ENCODE measurements at places on chromosomes 5 and 9.
A peak's percentile ranks its signal among the peaks of the same experiment; 100 is the strongest.

DNA sequence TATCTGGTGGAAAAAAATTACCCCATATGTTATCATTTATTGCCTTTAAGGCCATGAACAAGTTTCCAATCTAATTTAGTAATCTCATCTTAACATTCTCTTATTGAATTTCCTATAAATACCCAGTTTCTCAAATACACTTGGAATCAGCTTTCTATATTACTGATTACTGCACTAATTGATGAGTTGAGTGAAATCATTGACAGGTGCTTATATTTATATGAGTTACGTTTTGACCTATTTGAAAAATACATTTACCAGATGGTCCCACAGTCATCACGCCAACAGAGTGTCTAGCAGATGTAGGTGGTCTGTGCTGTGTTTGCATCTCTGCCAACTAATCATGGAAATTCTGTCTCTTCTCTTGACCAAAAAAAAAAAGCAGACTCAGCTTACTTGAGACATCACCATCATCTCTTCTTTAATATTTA lies 307.3 kb upstream of the NREP start:
- DNase-seq, result no peak

DNA sequence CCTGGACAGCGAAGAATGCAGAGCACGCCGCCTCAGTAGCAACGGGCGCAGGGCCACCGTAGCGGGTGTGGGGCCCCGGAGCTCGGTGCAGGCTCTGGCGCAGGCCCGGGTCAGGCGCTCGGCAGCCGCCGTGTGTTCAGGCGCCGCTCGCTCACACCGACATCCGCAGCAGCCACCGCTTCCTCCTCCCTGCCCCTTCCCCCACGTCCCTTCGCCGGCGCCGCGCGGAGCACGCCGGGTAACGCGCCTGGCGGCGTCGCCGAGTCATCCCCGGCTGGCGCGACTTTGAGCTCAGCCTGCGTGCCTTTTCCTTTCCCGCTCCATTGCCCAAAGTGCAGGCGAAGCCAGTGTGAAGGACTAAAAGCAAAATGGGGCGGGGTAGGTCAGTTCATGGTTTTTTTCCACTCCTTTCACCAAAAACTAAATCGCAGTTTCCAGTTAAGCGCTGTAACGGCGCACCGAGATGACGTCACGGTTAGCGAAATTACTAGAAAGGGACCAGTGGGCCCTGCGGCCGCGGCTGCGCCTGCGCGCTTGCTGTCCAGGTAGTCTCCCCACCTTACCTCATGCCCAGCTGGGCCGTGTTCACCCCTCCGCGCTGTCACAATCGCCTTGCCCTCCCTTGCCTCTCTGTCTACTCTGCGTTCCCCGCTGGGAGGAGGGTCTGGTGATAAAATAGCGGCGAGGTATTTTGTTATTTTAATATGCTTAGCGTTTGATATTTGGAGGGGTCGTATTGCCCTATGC lies at the start of gene UBQLN1:
TSS of gene UBQLN1 (minus strand) at position 191 of the 747 bp plus-strand sequence. CDS start 279 bp downstream, outside the sequence.
- peak; percentile 79 for DNase-seq

DNA sequence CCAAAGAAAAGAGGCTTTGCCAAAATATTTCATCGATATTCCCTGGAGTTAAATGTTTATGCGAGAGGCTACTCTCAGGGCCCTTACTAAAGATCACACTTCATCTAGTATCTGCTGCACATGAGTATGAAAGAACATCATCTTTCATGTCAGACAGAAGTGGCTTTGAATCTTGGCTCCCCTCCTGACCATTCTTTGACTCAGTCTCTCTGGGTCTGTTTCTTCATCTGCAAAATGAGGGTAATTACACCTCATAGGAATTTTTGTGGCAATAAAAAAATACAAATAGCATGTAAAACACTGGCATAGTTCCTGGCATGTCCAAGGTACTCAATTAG lies 58.1 kb downstream of the SLIT3 start:
- no peak for DNase-seq

GRCh38 chr9:35232867-35233544 lies 71.2 kb downstream of the UNC13B start:
- DNase-seq, result no peak

- no peak for DNase-seq
These were observed 45.6 kb downstream of the APTX start for GRCh38 chr9:32955655-32956478.

DNA sequence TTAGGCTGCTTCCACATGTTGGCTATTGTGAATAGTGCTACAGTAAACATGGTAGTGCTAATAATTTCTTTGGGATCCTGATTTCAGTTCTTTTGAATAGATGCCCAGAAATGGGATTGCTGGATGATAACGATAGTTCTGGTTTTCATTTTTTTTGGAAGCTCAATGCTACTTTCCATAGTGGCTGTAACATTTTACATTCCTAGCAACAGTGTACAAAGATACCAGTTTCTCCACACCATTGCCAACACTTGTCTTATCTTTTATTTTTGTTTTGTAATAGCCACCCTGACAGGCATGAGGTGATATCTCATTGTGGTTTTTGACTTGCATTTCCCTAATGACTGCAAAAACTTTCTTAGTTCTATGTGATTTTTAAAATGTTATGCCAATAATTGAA lies 68.8 kb upstream of the LRRC70 start:
- DNase-seq, result no peak

GRCh38 chr5:74945561-74946165 lies 79.5 kb upstream of the FAM169A start:
- DNase-seq, result no peak

DNA sequence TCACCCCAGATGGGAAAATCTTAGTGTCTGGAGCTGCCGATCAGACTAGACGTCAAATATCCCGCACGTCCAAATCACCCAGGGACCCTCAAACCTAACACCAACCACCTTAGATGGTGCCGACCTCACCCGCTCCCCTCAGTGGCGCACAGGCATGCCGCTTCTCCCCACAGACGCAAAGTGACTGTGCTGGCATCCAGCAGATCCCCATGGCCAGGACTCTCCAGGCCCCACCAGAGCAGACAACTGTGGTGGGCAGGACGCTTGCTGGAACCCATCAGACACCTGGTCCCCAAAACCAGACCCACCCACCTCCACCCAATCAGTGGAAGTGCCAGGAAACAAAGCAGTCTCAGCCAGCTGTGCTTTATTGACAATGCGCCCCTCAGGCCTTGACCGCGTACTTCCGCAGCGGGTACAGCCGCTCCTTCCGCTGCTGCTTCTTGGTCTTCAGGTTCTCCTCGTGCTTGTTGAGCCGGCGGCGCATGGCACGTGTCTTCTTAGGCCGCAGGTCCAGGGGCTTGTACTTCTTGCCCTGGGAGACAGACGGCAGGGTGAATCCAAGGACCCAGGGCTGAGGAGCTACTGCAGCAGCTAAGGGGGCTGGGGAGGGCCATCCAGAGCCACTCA lies 4.1 kb downstream of the RPL35 start:
- DNase-seq, result no peak

DNA sequence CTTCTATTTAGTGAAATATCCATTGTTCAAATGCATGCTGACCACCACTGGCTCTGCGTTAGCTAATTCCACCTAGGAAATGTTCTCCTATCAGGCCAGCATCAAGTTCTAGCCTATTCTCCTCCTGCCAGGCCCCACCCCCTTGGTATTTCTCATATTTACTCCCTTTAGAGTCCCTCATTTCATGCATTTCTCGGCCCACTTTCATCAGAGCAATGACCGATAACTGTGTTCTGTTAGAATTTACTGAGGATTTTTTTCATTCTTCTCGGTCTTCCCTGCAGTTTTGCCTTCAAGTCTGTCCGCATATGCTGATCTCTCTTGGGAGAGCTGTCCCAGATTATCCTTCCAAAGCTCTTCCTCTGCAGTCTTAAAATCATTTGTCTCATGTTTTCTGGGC lies 143.4 kb downstream of the GOLPH3 start:
- no peak for DNase-seq

GRCh38 chr9:100720922-100721321 lies 143.0 kb downstream of the CAVIN4 start:
- no peak for DNase-seq

- DNase-seq, result no peak
These were observed 54.7 kb downstream of the GLDC start for GRCh38 chr9:6590772-6591384.

- no peak for DNase-seq
These were observed 310.9 kb downstream of the BNC2 start for GRCh38 chr9:16559418-16560188.

- DNase-seq, result no peak
These were observed 79.3 kb downstream of the BRINP1 start for GRCh38 chr9:119289740-119290433.

GRCh38 chr5:140219068-140219991 lies 44.3 kb downstream of the CYSTM1 start:
- DNase-seq, result no peak

GRCh38 chr5:137142346-137142745 lies 356.8 kb downstream of the SPOCK1 start:
- DNase-seq, result no peak

- DNase-seq, result no peak
These were observed 114.1 kb downstream of the MUSK start for GRCh38 chr9:110782701-110783100.

- DNase-seq, result no peak
These were observed 25.1 kb upstream of the CD180 start for GRCh38 chr5:67221487-67222242.

- DNase-seq, result no peak
These were observed 832.0 kb downstream of the TLR4 start for GRCh38 chr9:118536153-118536552.

DNA sequence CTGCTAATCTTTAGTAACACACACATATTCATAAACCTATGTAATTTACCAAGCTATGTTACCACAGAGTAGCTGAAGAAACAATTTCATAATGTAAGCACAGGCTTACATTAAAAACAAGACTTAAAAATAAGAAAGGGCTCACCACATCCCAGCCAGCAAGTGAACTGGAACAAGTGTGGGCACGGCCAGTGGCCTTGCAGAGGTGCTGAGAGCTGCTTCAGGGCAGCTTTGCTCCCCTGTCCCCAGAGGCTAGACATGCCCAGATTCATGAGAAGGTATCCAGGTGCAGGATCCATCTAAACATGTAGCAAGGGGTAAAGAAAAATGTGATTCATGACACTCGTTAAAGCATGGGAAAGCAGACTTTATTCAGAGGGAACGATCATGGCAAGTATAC lies 62.0 kb upstream of the CKS2 start:
- DNase-seq, result no peak

GRCh38 chr9:94478755-94479730 lies 75.8 kb upstream of the PCAT7 start:
- no peak for DNase-seq

- DNase-seq, result no peak
These were observed 234.2 kb downstream of the SYK start for GRCh38 chr9:91035825-91036208.

GRCh38 chr5:2896371-2897275 lies 145.1 kb upstream of the IRX2 start:
- no peak for DNase-seq

GRCh38 chr5:133967698-133968203 lies 674 bp downstream of the C5orf15 start:
- no peak for DNase-seq

GRCh38 chr5:14032918-14033317 lies 88.4 kb upstream of the DNAH5 start:
- no peak for DNase-seq

- DNase-seq, result no peak
These were observed 23.7 kb downstream of the SLC6A7 start for GRCh38 chr5:150213530-150213929.

- DNase-seq, result no peak
These were observed 17.3 kb upstream of the EGFL7 start for GRCh38 chr9:136645352-136645902.

DNA sequence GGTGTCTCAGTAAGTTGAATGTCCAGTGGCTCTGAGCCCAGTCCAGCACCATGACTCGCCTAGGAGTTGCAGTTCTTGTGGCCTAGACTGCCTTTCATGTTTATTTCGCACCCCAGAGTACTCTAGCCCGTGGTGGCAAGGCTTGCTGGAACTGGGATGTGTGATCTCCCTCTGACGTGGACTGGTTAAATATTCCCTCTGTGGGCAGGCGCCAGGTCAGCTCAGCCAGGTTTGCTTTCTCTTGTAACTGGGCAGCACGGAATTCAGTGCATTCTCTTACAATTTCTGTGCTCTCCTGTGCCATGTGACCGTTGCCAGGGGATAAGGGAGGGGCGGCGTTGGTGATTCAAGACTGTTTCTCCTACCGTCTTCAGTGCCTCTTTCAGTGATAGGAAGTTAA lies 270.8 kb downstream of the KDM4C start:
- DNase-seq, result no peak

DNA sequence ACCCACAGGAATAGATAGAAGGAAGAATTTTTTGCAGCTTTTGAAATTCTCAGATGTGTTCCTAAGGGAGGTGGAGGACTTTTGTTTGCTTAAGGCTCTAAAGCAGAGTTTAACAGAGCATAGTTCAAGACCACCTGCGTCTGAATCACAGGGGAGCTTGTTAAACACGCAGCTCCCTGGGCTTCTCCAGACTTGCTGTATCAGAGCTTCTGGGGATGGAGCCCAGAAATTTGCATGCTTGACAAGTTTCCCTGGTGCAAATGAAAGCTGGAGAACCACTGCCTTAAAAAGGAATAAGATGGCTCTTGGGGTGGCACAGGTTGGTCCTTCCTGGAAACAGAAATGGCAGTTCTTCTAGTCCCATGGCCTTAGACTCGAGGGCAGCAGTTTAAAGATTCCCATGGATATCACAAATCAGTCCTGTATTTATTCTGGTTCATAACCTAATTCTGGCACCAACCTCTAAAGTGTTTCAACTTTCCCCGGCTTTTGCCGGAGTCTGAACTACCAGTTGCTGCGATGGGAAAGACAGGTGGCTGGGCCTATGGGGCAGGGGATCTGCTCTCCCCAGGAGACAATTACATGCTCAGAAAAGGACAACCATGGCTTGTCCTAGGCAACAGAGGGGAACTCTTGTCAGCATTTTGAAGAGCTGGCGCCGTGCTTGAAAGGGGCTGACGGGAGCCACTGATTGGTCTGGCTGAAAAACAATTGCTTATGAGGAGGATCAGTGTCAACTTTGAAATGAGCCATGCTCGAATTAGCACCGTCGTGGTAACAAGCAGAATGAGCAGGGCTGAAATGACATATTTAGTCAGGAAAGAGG lies 599.6 kb downstream of the CCDC171 start:
- DNase-seq, result no peak

DNA sequence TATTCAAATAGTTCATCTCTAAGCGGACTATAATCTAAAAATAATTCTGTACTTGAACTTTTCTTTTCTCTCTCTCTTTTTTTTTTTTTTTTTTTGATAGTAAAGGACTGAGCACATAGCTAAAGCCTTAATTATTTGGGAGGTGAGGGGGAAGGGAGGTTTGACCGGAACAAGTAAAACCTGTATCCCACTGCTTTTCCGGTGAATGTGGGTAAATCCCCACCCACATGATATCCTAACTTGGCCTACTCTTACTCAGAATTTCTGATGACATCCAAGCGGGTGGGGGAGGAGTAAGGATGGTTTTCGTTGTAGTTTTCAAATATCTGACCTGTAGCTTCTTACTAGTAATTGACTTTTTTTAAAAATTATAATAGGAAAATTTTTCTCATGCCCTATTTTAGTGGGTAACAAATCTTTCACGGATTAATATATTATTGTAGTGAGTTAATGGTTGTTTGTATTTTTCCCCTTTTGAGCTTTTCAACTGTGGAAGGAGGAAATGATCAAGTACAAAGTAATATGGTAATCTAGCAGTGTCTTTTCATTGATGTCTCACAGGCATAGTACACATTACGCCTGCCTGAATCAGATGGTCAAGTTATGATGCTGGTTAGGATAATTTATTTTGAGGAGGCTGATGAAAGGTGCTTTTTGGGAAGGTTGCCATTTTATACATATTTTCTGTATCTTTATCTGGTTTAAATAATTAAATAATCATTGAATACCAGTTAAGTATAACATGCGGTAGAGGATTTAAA lies 2.2 kb upstream of the ELL2 start:
- no peak for DNase-seq

- no peak for DNase-seq
These were observed 279.0 kb downstream of the GLIS3 start for GRCh38 chr9:4020755-4021296.

Measured in thoracic aorta (tissue), 2 donors.